ENCODE measurements at places on chromosomes 1 and 21. TPM values are rescaled to one million over a fixed set of nuclear protein-coding genes. Genes with fewer than 3 reads are reported as not detected.

SLC5A9 gene
- polyA plus RNA-seq = 0.07 TPM

CR1L gene
- polyA plus RNA-seq = 0.07 TPM

KCND3 gene
- 0.03 TPM for polyA plus RNA-seq

C1orf74 gene
- polyA plus RNA-seq = 0.76 TPM

CRABP2 gene
- polyA plus RNA-seq = 1.2 TPM

CFHR1 gene
- polyA plus RNA-seq = not detected

DNA sequence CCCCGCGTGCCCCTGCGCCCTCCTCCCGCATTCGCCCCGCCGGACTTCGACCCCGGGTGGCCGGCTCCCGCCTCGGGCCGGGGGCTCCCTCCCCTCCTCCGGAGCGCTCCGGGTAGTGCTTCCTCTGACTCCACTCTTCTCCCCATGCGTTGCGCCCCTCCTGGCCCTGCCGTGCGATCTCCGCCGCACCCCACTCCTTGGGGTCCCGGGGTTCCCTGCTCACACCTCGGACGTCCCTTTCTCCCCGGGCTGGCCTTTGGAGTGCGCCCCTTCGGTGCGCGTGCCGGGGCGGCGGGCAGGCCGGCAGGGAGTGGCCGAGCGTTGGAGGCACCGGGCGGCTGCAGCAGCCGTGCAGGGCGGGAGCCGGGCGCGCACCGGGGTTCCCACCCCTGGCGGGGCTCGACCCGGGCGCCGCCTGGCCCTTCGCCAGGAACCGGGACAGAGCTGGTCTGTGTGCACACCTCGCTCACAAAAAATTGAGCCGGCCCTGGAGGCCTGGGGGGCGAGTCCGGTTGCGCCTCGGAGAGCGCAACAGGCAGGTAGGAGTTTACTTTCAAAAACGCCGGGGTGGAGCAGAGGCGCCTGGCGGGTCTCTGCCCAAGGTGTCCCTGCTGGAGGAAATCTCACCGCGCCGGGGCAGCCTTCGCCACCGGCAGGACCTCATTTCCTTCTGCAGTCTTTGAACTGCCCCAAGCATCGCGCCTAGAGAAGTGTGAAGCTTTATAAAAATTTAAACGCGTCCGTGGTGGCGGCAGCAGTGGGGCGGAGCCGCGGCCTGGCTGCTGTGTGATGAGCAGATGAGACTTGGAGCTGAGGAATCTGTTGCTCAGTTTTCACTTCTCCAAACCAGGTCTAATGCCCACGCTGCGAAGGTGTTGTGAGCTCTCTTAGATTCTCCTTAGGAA, 650 bp downstream of the VANGL1 start:
- H3K27me3 ChIP-seq = peaks cover 9% of the 10 kb centered on the region
- DNase-seq = peak; percentile 11
- peak overlapping the region; percentile 52 for H3K4me3 ChIP-seq
- H3K27ac ChIP-seq = no peak overlapping the region
- no peaks in the 10 kb centered on the region for H3K4me1 ChIP-seq

DNA sequence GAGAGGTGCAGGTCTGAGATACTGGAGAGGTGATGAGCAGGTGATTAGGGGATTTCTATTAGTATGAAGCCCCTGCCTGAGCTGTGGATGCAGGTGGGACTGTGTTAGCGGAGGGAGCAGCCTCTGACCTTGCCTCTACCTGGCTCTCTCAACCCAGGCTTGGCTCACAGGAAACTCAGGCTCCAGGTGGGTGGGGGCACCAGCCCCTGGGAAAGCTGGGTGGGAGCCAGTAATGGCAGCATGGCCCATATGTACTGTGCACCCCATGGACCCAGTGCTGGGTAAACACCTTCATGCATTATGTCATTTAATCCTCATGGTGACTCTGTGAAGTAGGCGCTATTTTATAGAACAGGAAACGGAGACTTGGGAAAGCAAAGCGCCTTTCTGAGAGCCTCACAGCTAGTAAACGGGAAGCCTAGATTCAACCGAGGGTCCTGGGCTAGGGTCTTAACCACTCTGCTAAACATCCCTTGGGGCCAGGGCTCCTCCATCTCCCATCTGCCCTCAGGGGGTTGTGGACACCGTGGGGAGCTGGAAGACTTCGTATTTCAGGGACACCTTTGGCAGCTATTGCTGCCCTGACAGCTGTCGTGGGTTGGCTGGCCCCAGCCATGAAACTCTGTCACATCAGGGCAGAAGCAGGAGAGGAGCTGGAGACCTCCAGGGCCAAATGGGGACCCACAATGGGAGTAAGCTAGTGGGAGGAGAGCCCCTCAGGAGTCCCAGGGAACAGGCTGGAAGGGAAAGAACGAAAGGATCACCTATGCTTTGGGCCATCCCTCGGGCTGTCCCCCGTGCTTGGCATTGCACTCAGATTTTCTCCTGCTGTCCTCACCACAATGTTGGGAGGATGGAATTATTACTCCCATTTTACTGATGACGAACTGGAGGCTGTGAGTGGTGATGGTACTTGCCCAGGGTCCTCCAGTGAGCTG, 59.6 kb upstream of the CSF3R start:
- H3K27me3 ChIP-seq = no peaks in the 10 kb centered on the region
- H3K4me3 ChIP-seq = no peak overlapping the region
- H3K4me1 ChIP-seq = no peaks in the 10 kb centered on the region
- no peak overlapping the region for H3K27ac ChIP-seq

GRCh38 chr21:22763442-22763841, 1765.2 kb downstream of the NCAM2 start:
- H3K27ac ChIP-seq = no peak overlapping the region
- no peaks in the 10 kb centered on the region for H3K4me1 ChIP-seq
- H3K27me3 ChIP-seq = no peaks in the 10 kb centered on the region

GRCh38 chr1:197775282-197776262, at the start of gene DENND1B:
Gene DENND1B (minus strand): TSS chr1:197775480. CDS start chr1:197775155, 325 bp downstream.
- peak; percentile 90 for DNase-seq
- H3K4me3 ChIP-seq = peak within 1 kb of the TSS; percentile 69

DNA sequence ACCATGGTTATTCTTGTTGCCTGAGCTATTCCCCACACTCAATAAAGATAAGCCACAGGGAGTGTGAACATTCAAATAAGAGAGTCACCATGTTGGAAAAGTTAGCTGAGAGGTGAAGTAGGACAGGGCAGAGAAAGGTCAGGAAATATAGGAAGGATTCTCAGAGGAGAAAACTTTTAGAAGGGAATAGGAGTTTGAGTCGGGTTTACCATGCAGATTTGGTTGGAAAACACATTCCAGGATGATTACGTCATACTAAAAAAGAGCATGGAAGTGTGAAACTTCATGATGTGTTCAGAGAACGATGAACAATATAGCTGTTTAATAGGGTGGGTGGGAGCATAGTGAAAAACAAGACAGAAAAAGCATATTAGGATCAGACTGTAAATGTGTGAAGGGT, 1125.3 kb upstream of the ADGRL2 start:
- no peaks in the 10 kb centered on the region for H3K27me3 ChIP-seq
- no peaks in the 10 kb centered on the region for H3K4me1 ChIP-seq
- H3K4me3 ChIP-seq = no peak overlapping the region
- DNase-seq = no peak
- no peak overlapping the region for H3K27ac ChIP-seq

DNA sequence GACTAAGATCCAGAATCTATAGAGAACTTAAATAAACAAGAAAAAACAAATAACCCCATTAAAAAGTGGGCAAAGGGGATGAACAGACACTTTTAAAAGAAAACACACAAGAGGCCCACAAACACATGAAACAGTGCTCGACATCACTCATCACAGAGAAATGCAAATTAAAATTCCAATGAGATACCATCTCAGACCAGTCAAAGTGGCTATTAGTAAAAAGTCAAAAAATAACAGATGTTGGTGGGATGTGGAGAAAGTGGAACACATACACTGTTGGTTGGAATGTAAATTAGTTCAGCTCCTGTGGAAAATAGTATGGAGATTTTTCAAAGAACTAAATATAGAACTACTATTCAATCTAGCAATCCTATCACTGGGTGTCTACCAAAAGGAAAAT, 143.1 kb downstream of the IFI44 start:
- H3K4me3 ChIP-seq = no peak overlapping the region
- no peaks in the 10 kb centered on the region for H3K36me3 ChIP-seq
- DNase-seq = no peak
- no peak overlapping the region for H3K27ac ChIP-seq
- H3K4me1 ChIP-seq = no peaks in the 10 kb centered on the region

GRCh38 chr1:232327899-232328298, 302.0 kb downstream of the SIPA1L2 start:
- no peaks in the 10 kb centered on the region for H3K27me3 ChIP-seq
- H3K27ac ChIP-seq = no peak overlapping the region
- no peak overlapping the region for H3K4me3 ChIP-seq
- H3K36me3 ChIP-seq = no peaks in the 10 kb centered on the region
- no peak for DNase-seq

GRCh38 chr1:3014443-3015268, 6.6 kb upstream of the ACTRT2 start:
- no peaks in the 10 kb centered on the region for H3K27me3 ChIP-seq
- no peak overlapping the region for H3K4me3 ChIP-seq
- no peak for DNase-seq
- no peaks in the 10 kb centered on the region for H3K36me3 ChIP-seq

- H3K4me1 ChIP-seq = no peaks in the 10 kb centered on the region
- no peaks in the 10 kb centered on the region for H3K27me3 ChIP-seq
- no peak overlapping the region for H3K4me3 ChIP-seq
- no peak overlapping the region for H3K27ac ChIP-seq
- DNase-seq = no peak
- H3K36me3 ChIP-seq = no peaks in the 10 kb centered on the region
Observed at GRCh38 chr1:15610167-15610566, 7.1 kb upstream of the DDI2 start.

DNA sequence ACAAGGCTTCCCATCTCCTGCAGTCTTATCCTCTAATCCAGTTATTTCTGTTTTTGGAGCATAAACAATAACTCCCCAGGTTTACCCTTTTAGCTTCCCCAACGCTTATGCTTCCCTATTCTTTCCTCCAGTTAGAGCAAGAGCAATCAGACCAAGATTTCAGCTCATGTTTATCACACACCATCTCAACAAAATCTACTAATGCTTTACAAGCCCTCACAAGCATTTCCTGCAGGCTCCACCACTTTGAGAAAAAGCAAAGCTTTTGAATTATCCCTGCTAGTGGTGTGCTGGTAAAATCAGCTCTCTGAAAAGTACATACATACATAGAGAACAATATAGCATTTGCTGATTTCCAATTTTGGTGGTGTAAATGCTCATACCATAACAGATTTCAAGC, 92.9 kb downstream of the EDEM3 start:
- no peaks in the 10 kb centered on the region for H3K36me3 ChIP-seq
- H3K27ac ChIP-seq = no peak overlapping the region
- no peaks in the 10 kb centered on the region for H3K27me3 ChIP-seq
- peaks cover 6% of the 10 kb centered on the region for H3K4me1 ChIP-seq
- H3K4me3 ChIP-seq = no peak overlapping the region
